CD4-positive, alpha-beta T cell treated with Interleukin-17A for 4 hours (primary cell): ENCODE measurements at places on chromosomes 13 and 19.

DNA sequence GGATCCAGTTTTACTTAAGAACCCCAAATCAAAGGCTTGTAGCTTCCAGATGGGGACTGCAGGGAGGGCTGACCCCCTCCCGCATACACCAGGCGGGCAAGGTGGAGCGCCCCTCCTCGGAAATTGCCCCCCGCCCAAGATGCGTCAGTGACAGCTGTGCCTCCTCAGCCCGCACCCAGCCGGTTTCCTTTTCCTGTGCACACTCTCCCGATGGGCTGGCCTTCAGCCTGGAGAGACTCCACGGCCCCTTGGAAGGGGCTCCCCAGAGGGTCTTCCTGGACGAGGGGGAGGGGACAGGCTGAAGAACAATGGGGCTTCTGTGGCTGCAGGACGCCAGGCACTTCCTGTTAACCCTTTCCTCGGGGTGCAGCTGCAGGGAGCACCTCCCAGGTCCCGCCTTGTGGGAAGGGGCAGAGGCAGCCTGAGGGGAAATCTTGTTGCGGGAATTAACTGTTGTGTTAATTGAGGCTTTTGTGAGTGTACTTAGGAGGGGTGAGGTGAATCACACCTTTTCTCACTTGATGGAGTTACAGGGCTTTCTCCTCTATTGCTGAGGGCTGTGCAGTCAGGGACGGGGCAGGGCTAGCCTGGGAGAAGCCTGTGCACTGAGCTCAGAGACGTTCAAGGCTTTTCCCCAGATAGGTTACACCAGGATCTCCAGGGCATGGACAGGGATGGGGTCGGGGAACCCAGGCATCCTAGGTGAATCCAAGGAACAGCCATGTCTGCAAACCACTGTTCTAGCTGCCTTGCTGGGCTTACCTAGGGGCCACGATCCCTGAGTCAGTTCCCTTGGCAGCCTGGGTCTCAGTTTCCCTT is 14.3 kb downstream of the IER2 start:
- DNase-seq: peak; percentile 66

DNA sequence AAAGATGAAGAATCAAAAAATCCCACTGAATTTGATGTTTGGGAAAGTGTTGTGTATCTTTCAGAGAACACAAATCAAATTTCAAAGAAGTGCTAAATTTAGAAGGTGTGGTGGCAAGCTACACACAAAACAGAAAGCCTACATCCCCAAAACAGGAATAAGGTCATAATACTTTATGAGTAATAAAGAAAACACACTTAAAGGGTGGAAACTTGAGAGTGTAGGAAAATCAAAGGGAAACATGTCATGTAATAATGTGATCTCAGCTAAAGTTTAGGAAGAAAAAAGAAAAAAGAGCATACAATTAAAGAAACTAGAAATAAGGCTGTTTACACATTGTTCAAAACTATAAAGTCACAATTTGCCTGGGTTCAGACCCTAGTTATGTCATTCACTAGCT is 668.7 kb downstream of the PCDH17 start:
- no peak for DNase-seq

- DNase-seq: no peak
Observed at GRCh38 chr13:60584976-60585375, 188.0 kb downstream of the TDRD3 start.

GRCh38 chr13:113982296-113982661 is 8.4 kb upstream of the C13orf46 start:
- DNase-seq: no peak

DNA sequence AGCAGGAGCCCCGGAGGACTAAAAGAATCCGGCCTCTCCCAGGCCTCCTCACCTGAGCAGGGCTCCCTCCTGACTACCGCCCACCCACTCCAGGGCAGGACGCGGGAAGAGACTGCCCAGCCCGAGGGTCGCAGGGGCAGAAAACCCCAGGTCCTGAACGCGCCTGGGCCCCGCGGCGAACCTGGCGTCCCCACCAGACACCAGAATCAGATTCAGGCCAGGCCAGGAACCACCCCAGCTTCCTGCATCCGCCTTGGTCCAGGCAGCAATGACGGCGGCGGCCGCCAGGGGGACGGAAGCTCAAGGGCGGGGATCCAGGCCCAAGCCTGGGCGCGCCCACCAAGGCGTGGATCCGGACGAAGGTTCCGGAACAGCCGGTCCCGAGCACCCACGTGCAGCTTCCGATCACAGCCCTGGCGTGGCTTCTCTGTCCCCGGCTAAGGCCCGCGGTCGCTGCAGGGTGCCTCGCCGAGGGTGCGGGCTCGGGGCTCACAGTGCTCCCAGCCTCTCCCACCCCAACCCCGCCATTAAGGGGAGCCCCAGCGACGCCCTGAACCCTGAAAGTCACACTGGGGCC is 3.6 kb downstream of the LGALS7 start:
- peak; percentile 94 for DNase-seq

- peak; percentile 83 for DNase-seq
Observed at GRCh38 chr19:55088543-55089341, 13.1 kb downstream of the EPS8L1 start.

- no peak for DNase-seq
Observed at GRCh38 chr13:33453936-33454335, 168.4 kb upstream of the STARD13 start.

DNA sequence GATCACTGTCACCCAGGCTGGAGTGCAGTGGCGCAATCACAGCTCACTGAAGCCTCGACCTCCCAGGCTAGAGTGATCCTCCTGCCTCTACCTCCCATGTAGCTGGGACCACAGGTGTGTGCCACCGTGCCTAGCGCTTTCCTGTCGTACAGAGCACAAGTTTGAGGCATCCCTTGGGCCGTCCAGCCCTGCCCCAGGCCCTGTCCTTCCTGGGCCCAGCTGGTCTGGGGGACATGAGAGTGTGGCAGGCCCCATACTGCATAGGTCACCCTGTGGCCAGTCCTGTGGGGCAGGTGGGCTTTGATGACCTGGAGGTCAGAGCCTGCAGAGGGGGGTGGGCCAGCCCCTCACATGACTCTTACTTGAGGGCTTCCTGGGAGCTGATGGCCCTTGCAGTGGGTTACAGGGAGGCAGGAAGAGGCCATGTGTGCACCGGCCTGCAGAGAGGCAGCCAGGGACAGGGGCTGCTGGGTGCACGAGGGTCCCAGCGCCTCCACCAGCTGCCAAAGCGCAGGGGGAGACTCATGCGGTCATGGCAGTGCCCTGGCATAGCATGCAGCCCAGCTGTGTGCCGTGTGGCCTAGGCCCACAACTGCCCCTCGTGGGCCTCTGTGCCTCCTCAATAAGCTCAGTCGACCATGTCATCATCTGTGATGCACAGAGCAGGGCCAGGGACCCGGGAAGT is 61.4 kb downstream of the KDM4B start:
- no peak for DNase-seq

GRCh38 chr13:48188601-48189000 is 44.4 kb upstream of the ITM2B start:
- DNase-seq: no peak

GRCh38 chr13:106372199-106373155 is 163.0 kb downstream of the EFNB2 start:
- no peak for DNase-seq

DNA sequence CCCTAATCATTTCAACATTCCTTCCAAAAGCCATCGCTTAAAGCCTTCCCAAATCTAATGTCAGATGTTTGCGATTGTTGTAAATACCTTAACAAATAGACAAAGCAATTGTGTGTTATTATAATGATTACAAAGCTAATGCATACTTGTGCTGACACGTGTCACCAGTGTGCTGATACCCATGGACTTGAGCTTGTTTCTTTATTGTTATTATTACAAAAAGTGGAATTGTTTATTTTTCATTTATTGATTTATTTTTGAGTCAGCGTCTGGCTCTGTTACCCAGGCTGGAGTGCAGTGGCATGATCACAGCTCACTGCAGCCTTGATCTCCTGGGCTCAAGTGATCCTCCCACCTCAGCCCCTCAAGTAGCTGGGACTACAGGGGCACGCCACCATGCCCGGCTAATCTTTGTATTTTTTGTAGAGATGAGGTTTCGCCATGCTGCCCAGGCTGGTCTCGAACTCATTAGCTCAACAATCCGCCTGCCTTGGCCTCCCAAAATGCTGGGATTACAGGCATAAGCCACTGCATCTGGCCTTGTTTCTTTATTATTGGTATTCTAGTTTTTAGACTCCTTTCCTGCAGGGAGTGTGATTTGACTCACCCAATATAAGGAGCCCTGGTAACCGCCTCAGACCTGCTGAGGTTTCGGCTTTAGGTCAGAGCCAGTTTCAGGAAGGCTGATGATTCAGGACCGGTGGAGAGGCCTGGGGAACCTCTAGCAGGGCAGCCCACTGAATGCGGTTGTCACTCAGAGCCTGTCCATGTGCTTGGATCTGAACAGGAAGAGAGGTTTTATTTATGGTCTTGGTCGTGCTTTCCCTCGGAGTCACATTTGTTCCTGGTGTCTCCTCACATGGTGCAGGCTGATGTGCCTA is 2.1 kb upstream of the FBXO17 start:
- DNase-seq: no peak

GRCh38 chr13:113803409-113804016 is 44.5 kb downstream of the TMEM255B start:
- no peak for DNase-seq

DNA sequence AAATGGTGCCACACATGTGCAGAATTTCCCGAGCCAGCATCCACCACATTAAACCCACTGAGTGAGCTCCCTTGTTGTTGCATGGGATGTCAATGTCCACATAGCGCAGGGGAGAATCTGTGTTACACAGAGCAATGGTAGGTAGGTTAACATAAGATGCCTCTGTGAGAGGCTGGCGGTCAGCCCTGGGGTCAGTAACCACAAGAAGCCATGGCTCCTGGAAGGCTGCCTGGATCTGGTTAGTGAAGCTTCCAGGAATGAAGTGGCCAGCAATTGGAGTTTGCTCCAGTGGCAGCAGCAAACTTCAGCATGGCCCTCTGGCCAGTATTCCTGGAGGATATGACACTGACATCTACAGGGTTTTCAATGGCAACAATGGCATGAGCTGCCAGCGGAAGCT is 37.0 kb upstream of the PCDH9 start:
- no peak for DNase-seq

- DNase-seq: no peak
Observed at GRCh38 chr19:46134527-46134926, 10.0 kb upstream of the IGFL3 start.

DNA sequence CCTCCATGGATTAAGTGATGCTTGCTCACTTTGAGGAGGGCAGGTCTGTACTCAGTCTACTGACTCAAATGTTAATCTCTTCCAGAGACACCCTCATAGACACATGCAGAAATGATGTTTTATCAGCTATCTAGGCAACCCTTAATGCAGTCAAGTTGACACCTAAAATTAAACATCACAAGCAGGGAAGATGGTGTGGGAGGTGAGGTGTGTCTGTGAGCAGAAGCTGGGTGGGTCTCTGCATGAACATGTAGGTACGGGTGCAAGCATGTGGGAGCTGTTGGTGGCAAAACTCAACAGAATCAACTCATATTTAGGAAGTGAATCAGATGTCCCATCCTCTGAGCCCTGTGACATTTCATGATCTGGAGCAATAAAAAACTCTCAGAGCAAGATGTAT is 249.2 kb upstream of the SGCG start:
- no peak for DNase-seq

DNA sequence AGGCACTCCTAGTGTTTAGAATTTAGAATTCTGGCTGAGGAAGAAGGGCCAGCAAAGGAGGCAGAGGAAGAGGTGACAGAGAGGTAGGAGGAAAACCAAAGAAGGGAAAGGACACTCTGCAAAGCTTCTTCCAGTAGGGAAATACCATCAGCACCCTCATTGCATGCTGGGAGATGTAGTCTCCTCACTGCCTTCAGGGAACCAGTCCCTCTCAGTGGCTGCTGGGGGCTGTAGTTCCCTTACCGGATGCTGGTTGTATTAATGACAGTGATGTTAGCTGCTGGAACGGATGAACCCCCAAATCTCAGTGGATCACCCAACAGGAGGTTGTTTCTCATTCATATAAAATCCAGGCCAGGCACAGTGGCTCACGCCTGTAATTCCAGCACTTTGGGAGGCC is 10.1 kb downstream of the GRIN2D start:
- peak; percentile 54 for DNase-seq

DNA sequence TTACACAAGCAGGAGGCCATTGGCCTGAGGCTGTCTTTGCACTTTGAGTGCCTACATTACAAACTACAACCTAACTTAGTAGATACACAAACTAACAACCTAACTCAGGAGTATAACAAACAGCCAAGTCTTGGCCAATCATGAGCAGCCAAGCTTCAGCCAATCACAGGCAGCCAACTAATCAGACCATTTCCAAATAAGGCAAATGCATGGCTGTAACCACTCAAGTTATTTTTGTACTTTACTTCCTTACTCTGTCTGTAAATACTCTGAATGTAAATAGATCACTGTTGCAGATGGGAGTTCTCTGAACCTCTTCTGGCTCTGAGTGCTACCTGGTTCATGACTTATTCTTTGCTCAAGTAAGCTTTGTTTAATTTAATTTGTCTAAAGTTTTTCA is 748.1 kb upstream of the SGCG start:
- no peak for DNase-seq

- no peak for DNase-seq
Observed at GRCh38 chr13:113049521-113049941, 56.1 kb upstream of the F7 start.

DNA sequence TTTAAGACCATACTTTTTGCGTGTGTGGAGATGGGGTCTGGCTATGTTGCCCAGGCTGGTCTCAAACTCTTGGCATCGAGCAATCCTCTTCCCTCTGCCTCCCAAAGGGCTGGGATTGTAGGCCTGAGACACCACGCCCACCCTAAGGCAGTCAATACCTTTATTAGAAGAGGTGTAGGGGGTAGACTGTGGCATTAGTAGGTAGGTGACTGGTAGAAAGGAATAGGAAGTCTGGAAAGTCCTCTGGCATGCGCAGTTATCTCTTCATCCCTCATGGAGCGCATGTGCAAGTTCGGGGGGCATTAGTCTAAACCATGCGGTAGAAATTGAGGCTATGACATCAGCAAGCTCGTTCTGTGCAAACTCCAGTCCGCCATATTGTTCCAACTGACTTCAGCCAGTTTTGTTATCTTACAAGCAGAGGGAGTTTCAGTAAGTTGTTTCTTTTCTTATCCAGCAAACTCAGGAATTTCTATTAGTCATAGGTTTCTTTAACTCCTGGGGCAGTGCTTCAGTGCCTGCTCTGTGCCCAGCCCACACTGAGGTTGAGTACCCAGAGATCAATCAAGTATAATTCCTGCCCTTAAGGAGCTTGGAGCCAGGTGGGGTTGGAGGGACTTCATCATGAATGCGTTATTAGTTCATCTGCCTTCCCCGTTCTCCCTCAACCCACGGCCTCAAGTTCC is 7.3 kb upstream of the RANBP3 start:
- DNase-seq: no peak

- DNase-seq: no peak
Observed at GRCh38 chr19:56900573-56901097, 60.1 kb upstream of the PEG3 start.

GRCh38 chr13:48094404-48094780 is 512 bp downstream of the MED4 start:
- peak; percentile 3 for DNase-seq
